ENCODE measurements at places on chromosomes 16 and 17. TPM values are rescaled to one million over a fixed set of nuclear protein-coding genes. Genes with fewer than 3 reads are reported as not detected.

DNA sequence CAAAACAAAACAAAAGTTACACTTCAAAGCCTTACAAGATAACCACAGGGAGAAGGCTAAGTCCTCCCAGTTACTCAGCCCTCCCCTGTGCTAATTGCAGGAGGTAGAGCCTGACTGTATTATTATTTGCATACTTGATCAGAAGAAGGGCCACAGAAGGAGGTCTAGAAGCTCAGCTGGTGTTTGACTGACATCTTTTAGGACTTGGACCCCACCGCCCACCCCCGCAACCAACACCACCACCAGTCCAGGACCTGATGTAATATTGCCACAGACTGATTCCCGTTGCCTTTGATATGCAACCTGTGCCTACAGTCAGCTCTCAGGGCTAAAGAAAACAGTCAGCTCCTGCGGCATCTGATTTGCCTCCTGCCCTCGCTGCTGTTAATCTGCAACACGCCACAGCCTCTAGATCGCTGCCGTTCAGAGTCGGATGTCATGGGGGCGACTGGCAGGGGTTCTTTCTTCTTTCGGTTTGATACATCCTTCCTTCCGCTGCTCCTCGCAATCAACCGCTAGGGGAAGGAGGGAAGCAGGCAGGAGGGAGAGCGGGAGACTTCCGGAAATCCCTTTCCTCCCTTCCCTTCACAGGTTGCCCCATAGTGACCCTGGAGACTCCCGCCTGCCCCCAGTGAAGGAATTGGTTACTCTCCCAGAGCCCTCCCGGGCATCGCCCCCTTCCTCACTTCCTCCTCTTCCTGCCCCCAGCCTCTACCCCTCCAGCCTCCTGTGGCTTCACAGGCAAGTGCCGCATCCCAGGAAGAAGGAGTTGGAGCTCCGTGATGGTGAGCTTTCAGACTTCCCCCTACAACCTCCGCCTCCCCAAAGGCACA, 90.5 kb upstream of the SOX9 start:
- DNase-seq = no peak

- DNase-seq = peak; percentile 81
These were observed 1.7 kb downstream of the EMP2 start for GRCh38 chr16:10578474-10579316.

DNA sequence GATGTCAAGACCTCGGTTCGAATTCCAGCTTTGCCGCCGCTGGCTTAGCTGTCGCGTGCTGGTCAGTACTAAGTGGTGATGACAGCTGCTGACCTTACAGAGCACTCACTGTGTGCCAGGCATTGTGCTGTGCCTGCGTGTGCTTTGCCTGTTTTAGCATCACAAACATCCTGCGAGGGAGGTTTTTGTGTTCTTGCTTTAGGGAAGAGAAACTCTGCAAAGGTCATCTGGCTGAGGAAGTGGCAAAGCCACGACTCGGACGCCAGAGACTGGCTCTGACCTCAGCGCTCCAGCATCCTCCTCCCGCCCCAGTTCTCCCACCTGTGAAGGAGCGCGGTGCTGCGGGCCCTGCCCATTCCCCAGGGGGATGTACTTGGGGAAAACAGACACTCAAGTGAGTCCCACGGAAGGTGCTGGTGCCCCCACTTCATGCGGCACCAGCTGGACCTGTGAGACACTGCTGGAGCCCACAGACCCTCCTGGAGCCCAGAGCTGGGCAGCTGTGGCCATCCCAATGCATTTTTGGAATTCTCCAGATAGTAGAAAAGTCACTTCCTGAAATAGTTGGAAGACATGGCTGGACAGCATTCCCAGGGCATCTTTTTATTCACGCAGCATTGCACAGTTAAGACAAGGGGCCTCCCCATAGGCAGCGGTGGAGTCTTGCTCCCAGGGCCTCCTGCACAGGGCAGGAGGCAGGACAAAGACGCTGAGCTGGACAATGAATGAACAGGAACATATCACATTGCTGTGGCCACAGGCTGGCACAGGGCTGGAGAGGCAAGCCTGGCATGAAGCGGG, 20.0 kb upstream of the HERPUD1 start:
- DNase-seq = peak; percentile 85

GRCh38 chr16:12661656-12662172, 142.0 kb downstream of the CPPED1 start:
- DNase-seq = no peak

GRCh38 chr16:80570106-80570478, 29.3 kb downstream of the DYNLRB2 start:
- DNase-seq = no peak

- DNase-seq = no peak
These were observed 116.5 kb downstream of the ZNF423 start for GRCh38 chr16:49739381-49739780.

DNA sequence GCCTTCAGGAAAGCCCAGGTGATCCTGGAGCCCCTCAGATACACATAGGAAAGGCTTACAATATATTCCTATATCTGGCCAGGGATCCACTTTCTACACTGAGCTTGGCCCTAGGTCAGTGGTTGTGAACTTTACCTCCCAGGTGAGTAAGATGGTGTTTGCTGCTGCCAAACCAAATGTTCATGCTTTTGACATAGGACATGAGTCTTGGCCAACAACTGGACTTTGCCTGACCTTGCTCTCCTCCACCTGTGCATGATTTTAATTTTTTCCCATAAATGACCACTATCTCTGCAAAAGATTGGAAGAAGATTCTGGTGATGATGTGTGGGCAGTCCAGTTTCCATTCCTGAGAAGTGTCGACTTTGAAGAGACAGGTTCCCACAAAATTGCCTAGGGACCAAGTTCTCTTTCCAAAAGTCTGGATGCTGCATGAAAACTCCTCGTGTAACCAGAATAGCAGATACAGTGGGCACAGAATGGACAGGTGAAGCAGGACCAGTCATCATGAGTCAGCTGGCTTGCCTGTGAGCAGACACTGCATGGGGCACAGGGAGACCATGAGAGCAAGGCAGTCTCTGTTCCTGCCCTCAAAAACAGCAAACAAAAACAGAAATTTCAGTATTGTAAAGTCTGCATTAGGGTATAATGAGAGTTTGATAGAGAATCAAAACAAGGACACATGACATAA, 226.4 kb upstream of the MON1B start:
- no peak for DNase-seq

DNA sequence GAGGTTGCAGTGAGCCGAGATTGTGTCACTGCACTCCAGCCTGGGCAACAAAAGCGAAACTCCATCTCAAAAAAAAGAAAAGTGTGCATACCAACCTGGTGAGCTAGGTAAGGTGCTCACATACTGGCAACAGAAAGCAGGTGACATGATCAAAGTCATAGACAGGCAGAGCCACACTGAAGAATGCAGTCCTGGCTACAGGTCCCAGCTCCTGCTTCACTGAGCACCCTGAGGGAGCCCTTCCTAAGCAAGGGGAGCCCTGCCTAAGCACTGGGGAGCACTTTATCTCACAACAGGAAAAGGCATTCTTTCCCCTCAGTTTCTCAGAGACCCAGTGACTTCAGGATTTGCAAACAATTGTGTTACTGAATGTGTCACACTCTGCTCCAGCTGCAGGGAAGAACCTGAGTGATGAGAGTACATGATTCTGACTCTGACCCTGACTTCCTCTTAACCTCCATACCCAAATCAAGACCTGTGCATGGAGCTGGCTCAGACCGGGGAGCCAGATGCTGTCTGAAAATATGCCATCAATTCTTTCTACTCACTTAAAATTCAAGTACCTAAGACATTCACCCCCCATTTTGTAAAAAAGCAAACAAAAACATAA, 40.5 kb downstream of the ANKRD11 start:
- no peak for DNase-seq

DNA sequence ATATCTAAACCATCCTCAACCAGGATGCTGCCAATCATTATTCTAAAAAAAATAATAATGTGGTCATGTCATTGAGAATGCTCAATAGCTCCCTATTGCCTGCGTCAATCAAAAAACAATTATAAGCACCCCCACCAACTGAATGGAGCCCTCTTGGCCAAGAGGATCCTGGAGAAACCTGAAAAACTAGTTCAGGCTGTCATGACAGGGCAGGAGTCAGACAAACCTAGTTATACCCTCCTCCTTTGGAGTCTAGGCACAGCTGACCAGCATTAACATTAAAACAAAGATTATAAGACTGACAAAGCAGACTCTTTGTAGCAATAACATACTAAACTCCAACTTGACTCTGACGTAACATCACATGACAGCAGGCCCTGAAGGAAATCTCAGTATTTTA, 119.2 kb upstream of the CCL2 start:
- DNase-seq = no peak

DNA sequence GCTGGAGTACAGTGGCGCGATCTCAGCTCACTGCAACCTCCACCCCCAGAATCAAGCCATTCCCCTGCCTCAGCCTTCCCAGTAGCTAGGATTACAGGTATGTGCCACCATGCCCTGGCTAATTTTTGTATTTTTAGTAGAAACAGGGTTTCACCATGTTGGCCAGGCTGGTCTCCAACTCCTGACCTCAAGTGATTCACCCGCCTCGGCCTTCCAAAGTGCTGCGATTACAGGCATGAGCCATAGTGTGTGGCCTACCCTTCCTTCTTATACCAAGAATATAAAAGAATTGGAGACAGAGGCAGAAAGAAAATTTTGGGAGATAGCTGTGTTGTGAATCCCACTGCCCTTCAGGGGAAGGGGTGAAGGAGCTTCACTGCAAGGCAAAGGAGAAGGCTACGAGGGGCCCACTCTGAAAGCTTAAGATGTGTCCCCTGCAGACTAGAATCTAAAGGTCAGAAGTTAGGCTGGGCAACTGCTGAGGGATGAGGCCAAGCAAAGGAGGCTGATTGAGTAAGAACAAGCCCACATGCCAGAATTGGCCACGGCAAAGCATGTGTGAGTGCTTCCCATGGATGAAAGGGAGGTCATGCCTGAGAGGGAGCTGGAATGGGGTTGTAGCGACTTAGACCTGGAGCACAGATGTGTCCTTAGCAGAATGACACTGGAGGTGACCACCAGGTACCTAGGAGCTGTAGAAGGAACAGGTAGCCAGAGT, 8.4 kb upstream of the CRYBA1 start:
- DNase-seq = no peak

GRCh38 chr16:3618769-3619141, 7.3 kb upstream of the SLX4 start:
- no peak for DNase-seq

DNA sequence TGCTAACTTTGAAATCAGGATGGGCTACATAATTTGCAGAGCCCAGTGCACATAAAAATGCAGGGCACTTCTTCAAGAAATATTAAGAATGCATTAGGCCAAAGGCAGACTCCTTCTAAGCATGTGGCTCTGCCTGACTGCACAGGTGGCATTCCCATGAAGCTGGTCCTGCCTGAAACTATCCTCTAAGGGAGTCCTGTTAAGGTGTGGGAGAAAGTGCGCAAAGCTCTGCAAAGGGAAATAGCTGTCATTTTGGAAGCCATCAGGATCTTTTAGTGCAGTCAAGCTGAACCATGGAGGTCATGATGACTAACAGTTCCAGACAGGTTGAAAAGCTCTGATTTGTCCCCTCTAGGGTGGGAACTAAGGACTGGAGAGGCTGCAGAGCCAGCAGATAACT, 41.9 kb upstream of the CRHR1 start:
- DNase-seq = no peak

- DNase-seq = no peak
These were observed 140.4 kb downstream of the SHISA9 start for GRCh38 chr16:13041646-13042290.

DNA sequence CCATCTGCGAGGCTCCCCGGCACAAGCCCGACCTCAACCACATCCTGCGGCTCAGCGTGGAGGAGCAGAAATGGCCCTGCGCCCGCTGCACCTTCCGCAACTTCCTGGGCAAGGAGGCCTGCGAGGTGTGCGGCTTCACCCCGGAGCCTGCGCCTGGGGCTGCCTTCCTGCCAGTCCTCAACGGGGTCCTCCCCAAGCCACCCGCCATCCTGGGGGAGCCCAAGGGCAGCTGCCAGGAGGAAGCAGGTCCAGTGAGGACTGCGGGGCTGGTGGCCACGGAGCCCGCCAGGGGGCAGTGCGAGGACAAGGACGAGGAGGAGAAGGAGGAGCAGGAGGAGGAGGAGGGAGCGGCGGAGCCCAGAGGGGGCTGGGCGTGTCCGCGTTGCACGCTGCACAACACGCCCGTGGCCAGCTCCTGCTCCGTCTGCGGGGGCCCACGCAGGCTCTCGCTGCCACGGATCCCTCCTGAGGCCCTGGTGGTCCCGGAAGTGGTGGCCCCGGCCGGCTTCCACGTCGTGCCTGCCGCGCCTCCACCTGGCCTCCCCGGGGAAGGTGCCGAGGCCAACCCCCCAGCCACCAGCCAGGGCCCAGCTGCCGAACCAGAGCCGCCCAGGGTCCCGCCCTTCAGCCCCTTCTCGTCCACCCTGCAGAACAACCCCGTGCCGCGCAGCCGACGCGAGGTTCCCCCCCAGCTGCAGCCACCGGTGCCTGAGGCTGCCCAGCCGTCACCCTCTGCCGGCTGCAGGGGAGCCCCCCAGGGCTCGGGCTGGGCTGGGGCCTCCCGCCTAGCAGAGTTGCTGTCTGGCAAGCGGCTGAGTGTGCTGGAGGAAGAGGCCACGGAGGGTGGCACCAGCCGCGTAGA, 13.1 kb upstream of the PRR35 start:
- peak; percentile 92 for DNase-seq

DNA sequence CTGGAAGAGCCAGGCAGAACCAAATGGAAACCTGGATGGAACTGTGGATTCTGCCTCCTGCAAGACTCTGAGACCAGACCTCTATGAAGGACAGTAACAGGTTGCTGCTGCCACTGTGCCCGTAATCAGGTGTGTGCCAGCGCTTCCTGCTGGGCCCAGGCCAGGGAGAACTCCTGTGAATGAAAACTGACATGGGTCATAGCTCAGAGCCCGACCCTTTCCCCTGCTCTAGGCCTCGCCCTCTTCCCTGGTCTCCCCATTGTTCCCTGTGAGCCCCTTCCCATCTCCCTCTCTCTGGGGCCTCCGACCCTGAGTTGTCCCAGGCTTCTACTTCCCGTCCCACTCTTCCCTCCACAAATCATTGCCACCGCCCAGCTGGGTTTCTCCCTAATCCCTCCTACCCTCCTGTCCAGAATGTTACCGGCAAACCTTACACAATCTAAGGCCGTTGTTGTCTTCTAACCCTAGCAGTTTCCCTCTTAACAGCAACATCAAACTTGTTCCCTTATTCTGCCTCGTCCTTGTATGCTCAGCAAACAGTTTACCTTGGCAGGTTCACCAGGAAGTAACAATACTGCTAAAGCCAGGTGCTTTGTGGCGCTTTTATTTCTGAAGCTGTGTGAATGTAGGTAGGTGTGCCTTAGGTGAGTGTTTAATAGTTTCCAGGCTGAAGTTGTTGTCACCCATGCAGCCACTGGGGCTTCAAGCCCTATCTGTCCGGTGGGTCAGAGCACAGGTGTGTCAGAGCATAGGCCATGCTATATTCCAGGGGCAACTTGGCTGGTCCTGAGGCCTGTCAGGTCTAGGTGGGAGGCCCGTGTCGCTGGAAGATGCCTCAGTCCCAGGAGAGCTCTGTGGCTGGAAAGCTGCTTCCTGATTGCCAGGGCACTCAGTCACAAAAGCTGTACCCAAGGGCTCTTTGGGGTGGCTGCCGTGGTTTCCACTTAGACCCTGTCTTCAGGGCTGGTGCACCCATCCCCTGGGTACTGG, 32.0 kb downstream of the SMPD3 start:
- DNase-seq = no peak

GRCh38 chr16:22008215-22009059, 526 bp downstream of the MOSMO start:
- DNase-seq = peak; percentile 85

GRCh38 chr17:73663614-73664013, 19.4 kb upstream of the SDK2 start:
- no peak for DNase-seq

- no peak for DNase-seq
These were observed 4.1 kb upstream of the MRPL58 start for GRCh38 chr17:75008373-75008772.

CAMKK1 gene
- total RNA-seq = 7.1 TPM

TMC5 gene
- 3.4 TPM for total RNA-seq

CHST4 gene
- not detected for total RNA-seq

KCNJ18 gene
- not detected for total RNA-seq

DHRS7C gene
- total RNA-seq = not detected

OR4D1 gene
- not detected for total RNA-seq

CASKIN1 gene
- not detected for total RNA-seq
